ENCODE measurements at places on chromosomes 16 and 17.

GRCh38 chr17:65684631-65685030, 123.2 kb upstream of the AXIN2 start:
- DNase-seq, result no peak

DNA sequence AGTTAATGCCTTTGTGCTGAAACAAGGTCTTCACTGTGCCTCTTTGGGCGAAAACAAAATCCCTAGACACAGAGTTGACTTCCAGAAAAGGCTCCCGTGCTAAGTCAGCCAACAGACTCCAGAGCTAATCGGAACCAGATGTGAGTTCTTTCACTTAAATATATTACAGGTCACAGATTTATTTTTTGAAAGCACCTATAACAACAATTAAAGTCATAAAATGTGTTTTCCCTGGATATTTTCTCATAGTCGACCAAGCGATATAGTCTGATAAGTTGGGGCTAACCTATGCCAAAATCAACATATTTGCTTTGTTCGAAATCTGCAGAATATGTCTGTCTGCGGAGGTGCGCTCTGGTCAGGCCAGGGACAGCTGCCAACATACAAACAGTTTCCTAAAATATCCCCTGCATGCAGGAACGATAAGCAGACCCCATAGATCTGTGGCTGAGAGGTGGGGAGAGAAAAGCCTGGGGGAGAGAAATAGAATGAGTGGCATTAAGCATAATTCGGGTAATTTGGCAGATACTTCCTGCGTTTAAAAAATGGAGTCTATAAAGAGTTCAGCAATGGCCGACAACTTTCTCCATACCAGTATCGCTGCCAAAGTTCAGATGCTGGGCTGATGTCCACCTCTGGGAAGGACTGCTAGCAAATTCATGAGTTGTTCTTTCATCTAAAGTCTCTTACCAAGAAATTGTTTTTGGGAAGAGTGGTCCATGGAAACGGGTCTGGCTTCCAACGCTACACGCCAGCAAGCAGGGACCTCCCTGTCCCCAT, 50.8 kb upstream of the MYH10 start:
- DNase-seq, result no peak

DNA sequence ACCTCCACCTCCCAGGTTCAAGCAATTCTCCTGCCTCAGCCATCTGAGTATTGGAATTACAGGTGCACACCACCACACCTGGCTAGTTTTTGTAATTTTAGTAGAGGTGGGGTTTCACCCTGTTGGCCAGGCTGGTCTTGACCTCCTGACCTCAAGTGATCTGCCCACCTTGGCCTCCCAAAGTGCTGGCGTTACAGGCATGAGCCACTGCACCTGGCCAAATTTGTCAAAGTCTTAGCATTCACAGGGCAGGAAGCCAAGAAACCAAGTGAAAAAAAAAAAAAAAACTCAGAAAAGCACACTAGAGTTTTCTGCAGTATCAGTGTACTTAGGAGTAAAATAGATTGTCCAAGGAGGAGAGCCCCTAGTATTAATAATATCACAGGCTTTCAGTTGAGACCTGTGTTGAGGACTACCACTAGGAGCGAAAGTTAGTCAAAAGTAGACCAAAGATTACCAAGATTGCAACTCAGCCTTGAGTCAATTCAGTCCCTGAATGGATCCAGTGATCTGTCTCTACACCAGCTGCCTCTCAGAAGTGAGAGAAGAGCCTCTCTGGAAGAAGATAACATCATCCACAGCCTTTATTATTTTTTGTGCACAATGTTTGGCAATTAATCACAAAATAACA, 159.7 kb downstream of the CEP112 start:
- no peak for DNase-seq

DNA sequence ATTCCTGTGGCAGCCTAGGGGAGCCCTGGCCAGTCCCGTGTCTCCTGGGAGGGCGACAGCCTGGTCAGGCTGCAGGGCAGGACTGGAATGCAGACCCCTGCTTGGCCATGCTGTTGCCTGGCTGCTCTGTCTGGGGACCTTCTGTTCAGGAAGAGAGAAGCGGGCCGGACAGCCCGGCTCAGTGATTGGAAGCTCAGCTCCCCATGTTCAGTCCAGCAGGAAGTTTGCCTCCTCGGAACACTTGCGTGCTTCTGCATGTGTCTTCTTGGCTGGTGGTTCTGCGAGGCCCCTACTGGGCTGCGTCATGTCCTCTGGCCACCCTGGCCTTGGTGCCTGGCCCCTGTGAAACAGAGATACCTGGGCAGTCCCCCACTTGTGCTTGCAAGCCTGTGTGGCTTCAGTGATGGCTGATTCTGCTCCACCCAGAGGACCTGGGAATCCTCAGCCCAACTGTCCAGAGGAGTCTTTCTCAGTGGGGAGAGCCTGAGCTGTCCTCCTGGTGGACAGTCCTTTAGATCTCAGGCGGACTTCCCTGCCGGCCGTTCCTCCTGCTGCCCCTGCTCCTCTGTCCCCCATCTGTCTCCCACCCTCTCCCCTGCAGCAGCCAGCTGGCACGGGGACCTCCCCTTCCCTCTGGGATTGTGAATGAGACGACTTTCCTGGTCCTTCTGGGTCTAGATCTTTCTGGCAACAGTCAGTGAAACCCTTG, 279.5 kb downstream of the SEC14L1 start:
- DNase-seq, result no peak

DNA sequence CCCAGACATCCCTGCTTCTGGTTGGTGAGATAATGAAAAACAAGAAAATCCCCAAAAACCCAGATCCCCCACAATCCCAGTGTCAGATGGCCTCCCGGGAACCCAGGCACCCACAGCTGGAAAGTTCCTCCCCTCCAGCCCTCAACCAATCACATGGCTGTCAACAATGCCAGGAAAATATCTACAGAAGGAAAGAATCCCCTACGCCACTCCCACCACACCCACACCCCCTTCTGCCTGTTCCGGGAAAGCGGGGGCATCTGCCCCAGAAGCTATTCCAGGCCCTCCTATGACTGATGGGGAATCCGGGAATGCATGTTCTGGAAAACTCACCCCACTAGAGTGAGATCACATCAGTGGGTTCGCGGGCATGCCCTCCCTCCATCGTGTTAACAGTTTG, 1.8 kb downstream of the TMEM95 start:
- DNase-seq, result no peak

DNA sequence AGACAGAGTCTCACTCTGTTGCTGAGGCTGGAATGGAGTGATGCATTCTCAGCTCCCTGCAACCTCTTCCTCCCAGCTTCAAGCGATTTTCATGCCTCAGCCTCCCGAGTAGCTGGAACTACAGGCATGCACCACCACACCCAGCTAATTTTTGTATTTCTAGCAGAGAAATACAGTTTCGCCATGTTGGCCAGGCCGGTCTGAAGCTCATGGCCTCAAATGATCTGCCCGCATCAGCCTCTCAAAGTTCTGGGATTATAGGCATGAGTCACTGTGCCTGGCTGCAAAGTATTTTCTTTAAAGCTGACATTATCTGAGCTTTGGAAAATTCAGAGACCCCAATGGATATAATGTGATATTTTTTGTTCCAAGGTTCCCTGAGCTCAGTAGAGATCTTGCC, 31.1 kb upstream of the SLC6A2 start:
- no peak for DNase-seq

DNA sequence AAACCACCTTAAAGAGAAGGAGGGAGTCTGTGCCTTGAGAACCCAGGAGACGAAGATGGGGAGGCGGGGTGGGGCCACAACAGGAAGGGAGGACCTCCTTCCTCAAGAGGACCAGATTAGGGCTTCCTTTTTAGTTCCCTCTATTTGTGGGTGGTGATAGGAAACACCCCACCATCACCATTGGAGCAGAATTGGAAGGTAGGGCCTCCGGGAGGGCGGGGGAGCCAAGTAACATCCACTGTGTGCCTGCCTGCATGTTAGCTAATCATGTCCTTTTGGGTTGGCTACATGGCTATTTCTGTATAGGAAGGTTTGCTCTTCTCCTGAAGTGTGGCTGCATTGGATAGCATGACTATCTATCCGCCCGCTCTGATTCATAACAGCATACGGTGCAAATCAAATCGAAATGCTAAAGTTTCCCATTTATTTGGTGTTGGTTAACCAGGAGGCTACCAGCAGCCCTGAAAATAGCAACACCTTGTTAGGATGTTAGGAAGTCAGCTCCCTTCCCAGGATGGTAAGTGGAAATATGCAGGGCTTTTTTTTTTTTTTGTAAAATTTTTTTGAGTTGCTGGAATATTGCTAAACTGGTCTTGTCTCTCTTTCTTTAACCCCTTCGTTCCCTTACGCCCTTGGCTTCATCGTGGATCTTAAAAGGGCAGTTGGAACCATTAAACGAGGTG, 4.2 kb downstream of the SYT17 start:
- DNase-seq, result no peak

DNA sequence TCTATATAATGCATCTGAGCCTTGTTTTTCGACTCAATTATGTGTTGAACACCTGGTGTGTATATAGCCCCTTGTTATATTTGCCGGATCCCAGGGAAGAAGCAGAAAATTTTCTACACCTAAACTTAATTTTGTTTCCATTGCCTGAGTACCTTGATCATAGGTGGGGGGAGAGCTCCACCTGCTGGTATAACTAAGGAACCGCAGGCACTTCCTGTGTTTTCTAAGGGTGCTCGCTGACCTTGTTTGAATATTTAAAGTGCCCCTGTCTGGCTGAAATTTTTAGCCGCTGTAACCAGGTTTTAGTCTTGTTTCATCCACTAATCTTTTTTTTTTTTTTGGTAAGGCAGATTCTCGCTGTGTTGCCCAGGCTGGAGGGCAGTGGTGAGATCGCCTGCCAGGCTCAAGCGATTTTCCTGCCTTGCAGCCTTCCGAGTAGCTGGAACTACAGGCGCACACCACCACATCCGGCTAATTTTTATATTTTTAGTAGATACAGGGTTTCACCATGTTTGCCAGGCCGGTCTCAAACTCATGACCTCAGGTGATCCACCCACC, 6.5 kb upstream of the NUBP1 start:
- DNase-seq, result peak; percentile 75

- no peak for DNase-seq
Measured at GRCh38 chr16:53775821-53776431, 72.0 kb downstream of the FTO start.

- peak; percentile 83 for DNase-seq
Measured at GRCh38 chr17:66906321-66907278, 57.9 kb upstream of the CACNG4 start.

DNA sequence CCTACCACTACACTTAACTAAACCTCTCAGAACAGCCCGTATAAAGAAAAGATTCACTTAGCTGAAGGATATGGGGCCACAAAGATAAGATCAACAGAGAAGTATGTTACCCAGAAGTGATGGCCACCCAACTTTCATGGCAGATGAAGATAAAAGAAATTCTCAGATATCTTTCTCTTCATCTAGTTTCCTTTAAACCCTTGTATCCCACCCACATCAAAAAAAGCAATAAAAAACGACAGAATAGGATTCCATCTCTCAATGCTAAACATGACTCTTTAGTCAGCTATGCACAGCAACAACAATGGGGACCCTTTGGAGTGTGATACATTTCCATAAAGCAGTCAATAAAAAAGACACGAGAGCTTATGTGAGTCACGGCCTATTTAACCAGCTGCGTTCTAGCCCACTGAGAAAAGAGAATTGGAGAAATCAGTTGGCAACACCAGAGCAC, 86.6 kb downstream of the SNX11 start:
- DNase-seq, result no peak

- DNase-seq, result no peak
Measured at GRCh38 chr17:2981325-2981724, 82.1 kb downstream of the OR1D5 start.

GRCh38 chr16:48546774-48547173, 63.2 kb downstream of the N4BP1 start:
- DNase-seq, result no peak

- DNase-seq, result no peak
Measured at GRCh38 chr17:66737524-66737923, 97.4 kb upstream of the CACNG5 start.

- DNase-seq, result no peak
Measured at GRCh38 chr17:29612404-29613280, 10.1 kb downstream of the CORO6 start.

DNA sequence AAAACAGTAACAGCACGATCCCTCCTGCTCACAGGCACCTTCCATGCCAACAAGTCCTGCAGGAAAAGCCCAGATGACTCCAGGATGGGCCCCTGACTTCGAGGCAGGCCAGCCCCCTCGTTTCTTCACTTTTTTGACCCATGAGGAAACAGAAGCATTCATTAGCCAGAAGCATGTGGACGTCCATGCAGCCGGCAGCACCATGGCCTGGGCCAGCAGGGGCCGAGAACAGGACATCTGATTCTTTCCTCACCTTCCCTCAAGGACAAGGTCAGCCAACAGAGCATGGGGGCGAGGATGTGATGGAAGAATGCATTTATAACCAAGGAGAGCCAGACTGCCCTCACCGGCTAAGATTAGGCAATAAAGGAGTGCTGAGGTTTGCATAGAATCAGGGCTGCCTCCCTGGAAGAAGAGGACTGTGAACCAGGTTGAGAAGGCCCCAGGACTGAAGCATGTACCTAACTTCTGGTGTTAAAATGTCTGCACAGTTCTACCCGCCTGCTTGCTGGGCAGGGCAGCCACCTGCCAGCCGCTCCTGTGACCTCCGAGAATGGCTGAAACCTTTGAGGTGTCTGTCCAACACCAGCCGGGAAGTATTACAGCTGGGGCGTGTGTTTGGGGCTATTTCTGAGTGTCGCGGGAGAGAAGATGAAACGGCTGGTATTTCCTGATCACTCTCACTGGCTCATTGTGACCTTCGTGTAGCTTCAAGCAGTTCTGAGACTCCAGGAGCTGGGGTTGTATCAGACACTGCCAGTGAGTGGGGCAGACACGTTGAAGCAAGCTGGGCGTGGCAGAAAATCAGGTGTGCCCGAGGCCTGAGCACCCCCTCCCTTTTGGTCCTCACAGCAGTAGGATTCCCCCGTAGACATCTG, 94.0 kb upstream of the TNRC6C start:
- no peak for DNase-seq

GRCh38 chr16:24010440-24011089, 174.8 kb downstream of the PRKCB start:
- peak; percentile 88 for DNase-seq

DNA sequence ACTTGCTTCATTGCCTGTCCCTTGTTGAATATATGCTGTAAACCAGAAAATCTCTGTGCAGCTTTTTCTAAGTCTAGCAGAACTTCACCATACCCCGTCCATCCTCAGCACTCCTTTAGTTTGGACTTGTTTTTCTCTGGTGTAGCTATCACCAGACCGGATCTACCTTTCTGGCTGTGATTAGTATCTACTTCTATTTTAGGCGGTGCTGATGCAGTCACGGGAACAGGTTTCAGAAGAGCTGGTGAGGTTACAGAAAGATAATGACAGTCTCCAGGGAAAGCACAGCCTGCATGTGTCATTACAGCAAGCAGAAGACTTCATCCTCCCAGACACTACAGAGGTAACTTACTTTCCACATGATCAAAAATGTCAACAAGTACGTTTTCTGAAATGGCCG, 46.4 kb downstream of the NUP88 start:
- no peak for DNase-seq

All from activated CD4-positive, alpha-beta T cell treated with anti-CD3 and anti-CD28 coated beads for 48 hours (primary cell).